Sigmoid colon (tissue), 7 donors: ENCODE measurements at places on chromosomes 2 and 18. TPM values are rescaled to one million over a fixed set of nuclear protein-coding genes. Genes with fewer than 3 reads are reported as not detected.

GRCh38 chr2:50529600-50530218 is 502.2 kb downstream of the NRXN1 start:
- no peak for DNase-seq
- H3K36me3 ChIP-seq: no peaks in the 10 kb centered on the region
- no peak overlapping the region for H3K27ac ChIP-seq

GRCh38 chr2:212114489-212114888 is 424.1 kb downstream of the ERBB4 start:
- no peaks in the 10 kb centered on the region for H3K27me3 ChIP-seq
- no peak overlapping the region for H3K27ac ChIP-seq
- no peaks in the 10 kb centered on the region for H3K4me1 ChIP-seq
- no peak overlapping the region for H3K4me3 ChIP-seq
- no peaks in the 10 kb centered on the region for H3K36me3 ChIP-seq
- no peak for DNase-seq

The FRZB gene
- total RNA-seq: 14.7 TPM

- no peak overlapping the region for H3K27ac ChIP-seq
- DNase-seq: no peak
- H3K27me3 ChIP-seq: no peaks in the 10 kb centered on the region
- H3K4me3 ChIP-seq: no peak overlapping the region
These were observed 26.6 kb downstream of the BIN1 start for GRCh38 chr2:127080226-127080937.
